ENCODE measurements at places on chromosomes 11 and 22.

DNA sequence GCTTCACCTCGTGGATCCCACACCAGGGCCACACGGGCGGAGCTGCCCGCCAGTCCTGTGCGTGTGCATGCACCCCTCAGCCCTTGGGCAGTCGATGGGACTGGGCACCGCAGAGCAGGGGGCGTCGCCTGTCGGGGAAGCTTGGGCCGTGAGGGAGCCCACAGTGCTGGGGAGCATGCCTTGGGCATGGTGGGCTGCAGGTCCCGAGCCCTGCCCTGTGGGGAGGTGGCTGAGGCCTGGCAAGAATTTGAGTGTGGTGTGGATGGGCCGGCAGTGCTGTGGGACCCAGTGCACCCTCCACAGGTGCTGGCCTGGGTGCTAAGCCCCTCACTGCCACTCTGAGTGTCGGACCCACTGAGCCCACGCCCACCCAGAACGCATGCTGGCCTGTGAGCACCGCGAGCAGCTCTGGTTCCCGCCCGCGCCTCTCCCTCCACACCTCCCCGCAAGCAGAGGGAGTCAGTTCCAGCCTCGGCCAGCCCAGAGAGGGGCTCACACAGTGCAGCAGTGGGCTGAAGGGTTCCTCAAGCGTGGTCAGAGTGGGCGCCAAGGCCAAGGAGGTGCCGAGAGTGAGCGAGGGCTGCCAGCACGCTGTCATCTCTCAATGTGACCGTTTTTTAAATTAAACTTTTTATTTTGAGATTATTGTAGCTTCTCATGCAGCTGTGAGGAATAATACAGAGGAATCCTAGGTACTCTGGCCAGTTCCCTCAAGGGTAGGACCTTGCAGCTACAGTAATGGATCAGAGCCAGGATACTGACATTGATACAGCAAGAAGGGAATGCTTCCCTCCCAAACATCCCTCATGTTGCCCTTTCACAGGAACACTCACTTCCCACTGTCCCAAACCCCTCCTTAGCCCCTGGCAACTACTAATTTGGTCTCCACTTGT, 127.7 kb downstream of the CRYBB2 start:
- DNase-seq, result peak; percentile 62

- no peak for DNase-seq
Measured at GRCh38 chr11:6385046-6385777, 5.1 kb upstream of the SMPD1 start.

DNA sequence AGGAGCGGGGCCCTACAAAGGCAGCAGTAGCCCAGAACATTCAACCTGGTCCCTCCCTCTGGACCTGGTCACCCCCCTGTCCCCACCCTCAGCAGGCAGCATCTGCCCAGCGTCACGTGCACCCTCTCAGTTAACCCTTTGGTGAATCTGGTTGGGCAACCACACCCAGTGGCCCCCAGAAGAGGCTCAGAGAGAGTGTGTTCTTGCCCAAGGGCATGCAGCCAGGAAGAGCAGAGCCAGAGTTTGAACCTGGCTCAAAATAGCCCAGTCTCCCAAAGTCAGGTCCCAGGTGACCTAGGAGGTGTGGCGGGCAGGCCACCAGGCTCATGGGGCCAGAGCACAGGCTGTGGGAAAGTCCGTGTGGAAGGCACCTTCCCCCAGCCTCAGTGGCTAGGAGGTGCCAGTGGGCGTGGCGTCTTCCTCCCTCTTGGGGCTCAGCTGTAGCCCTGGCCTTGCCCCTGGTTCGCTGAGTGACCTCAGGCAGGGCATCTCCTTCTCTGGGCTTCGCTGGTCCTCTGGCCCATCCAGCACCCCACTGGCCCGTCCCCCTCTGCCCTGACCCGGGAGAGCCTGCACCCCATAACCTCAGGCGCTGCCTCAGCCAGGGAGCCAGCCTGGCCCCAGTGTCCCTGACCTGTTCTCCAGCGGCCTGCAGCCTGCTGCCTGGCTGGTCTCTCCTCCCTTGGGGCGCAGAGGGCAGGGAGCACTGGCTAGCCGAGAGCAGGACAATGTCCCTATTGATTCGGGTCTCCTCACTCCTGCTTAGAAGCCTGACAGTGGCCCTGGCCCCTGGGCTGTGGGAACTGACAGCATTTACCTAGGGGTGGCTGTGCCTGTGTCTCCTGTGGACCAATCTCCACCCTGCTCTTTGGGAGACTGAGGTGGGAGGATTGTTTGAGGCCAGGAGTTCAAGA, 7.0 kb downstream of the ALDH3B1 start:
- DNase-seq, result peak; percentile 90

DNA sequence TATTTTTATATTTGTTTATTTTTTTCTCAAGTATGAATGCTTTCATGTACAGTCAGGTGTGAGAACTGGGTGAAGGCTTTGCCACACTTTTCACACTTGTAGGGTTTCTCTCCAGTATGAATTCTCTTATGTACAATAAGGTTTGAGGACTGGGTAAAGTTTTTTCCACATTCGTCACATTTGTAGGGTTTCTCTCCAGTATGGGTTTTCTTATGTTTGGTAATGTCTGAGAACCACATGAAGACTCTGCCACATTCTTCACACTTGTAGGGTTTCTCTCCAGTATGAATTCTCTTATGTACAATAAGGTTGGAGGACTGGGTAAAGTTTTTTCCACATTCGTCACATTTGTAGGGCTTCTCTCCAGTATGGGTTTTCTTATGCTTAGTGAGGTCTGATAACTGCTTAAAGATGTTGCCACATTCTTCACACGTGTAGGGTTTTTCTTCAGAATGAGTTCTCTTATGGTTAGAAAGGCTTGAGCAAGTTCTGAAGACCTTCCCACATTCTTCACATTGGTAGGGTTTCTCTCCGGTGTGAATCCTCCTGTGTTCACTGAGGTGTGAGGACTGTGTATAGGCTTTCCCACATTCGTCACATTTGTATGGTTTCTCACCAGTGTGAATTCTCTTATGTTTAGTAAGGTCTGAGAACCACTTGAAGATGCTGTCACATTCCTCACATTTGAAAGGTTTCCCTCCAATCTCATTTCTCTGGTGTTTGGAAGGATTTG, 19.7 kb downstream of the ZNF195 start:
- no peak for DNase-seq

GRCh38 chr11:46948378-46949131, 12.0 kb downstream of the CSTPP1 start:
- peak; percentile 89 for DNase-seq

- DNase-seq, result no peak
Measured at GRCh38 chr11:72327606-72328005, 83.6 kb upstream of the PHOX2A start.

DNA sequence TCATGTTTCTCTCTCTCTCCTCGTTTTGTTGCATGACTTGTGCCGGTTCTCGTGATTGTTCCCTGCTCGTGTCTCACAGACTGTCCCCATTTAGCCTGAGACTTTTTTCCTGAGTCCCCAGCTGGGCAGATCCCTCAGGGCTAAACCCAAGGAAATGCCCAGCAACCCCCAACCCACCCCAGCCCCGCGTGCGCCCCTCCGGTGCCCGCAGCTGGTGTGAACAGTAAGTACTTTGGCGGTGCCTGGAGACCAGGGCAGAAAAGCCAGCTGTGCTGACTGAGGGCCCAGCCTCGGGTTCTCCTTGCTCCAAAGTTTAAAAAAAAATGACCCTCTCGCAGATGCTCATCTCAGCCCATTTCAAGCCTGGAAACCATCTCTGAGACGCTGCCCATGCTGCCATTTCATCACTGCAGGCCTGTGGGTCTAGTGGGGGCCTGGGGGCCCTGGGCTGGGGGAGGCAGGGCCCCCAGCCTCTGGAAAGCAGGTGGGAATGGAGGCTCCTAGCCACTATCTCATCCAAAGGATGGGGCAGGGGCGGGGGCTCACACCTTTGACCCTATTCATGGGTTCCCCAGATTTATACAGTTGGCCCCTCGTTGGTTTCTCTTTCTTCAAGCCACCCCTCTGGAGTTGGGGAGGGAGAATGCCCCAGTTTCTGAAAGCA, 41.8 kb downstream of the KCNC1 start:
- DNase-seq, result peak; percentile 47

- peak; percentile 49 for DNase-seq
Measured at GRCh38 chr11:70429724-70430521, 31.6 kb downstream of the CTTN start.

- DNase-seq, result no peak
Measured at GRCh38 chr11:128660947-128661346, 32.9 kb upstream of the FLI1 start.

DNA sequence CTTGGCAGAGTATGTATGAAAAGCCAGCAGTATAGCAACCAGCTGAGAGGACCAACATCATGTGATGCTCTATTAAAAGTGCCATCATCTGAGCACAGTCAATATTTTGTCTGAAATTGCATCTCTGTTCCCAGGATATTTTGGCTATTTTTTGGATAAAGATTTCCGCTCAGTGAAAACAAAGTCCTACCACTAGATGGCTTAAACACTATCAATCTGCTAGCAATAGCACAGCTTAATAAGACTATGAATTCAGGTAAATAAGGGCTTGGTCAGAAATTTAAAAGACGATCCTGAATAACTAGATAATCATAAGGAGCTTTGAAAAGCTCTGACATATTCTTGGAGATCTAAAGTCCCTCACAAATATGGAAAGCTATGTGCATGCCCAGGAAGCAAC, 74.4 kb downstream of the MS4A13 start:
- DNase-seq, result no peak

- DNase-seq, result no peak
Measured at GRCh38 chr11:114106047-114106446, 46.5 kb downstream of the ZBTB16 start.

- DNase-seq, result no peak
Measured at GRCh38 chr11:100220801-100221200, 466.3 kb upstream of the ARHGAP42 start.

- peak; percentile 68 for DNase-seq
Measured at GRCh38 chr11:75420224-75421034, 12.6 kb downstream of the KLHL35 start.

GRCh38 chr22:23107487-23108248, 34.1 kb downstream of the RSPH14 start:
- no peak for DNase-seq

- no peak for DNase-seq
Measured at GRCh38 chr11:16098526-16099205, 257.7 kb downstream of the SOX6 start.

DNA sequence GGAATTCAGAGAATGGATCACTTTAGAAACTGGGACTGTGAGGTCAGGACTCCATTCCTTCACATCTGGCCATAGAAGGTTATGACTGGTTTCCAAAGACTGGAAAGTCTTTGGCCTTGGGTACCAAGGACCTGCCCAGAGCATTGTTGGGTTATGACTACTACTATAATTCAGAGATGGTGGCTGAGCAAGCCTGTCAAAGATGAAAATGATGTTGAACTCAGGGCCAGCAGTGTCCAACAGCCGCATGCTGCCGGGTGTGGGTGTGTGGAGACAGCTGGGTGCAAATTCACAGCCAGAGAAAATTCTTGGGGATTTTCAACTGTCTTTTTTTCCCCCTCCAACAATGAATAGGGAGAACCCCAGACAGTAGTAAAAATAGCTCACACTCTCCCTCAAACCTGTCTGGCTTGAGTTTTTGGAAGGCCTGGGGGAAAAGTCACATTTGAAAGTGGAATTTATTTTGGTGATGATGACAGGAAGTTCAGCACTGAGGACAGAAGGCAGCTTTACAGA, 166.8 kb upstream of the NCAM1 start:
- no peak for DNase-seq

- DNase-seq, result no peak
Measured at GRCh38 chr11:45217991-45218390, 68.2 kb downstream of the SYT13 start.

DNA sequence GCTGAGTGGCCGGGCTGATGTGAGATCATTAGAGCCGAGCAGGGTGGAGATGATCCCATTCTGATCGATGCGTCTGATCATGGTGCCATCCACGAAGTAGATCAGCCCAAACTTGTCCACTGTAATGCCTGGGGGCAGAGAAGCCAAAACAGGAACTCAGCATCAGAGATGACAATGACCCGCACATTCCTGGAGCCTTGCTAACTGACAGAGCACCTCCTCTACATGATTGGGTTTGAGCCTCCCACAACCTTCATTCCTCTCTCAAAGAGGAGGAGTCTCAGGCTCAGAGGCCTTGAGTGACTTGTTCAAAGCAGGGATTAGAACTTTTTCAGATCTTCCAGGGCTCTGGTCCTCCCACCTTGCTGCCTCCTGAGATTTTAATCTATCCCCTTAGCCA, 133.7 kb upstream of the NARS2 start:
- DNase-seq, result no peak

DNA sequence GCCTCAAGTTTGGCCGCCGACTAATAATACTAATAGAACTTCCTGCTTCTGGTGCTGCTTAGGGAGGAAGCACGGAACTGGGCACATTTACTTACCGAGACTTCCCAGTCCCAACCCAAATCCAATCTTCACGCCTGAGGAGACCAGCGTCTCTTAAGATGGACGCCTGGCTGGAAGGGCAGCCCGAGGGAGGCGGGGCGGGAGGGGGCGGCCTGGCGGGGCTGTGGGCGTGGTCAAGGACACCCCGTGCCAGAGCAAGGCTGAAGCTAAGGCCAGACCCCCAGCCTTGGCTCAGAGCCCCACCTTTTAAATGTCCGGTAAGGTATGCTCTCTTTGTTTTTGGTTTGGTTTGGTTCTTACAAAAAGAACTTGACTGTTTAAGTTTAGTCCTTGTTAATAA, at the start of gene GDPD4:
TSS of gene GDPD4 (minus strand) at position 177 of the 400 bp plus-strand sequence. CDS start 16,549 bp downstream, outside the sequence.
- no peak for DNase-seq

GRCh38 chr11:8831861-8832260, 79.1 kb upstream of the AKIP1 start:
- no peak for DNase-seq

DNA sequence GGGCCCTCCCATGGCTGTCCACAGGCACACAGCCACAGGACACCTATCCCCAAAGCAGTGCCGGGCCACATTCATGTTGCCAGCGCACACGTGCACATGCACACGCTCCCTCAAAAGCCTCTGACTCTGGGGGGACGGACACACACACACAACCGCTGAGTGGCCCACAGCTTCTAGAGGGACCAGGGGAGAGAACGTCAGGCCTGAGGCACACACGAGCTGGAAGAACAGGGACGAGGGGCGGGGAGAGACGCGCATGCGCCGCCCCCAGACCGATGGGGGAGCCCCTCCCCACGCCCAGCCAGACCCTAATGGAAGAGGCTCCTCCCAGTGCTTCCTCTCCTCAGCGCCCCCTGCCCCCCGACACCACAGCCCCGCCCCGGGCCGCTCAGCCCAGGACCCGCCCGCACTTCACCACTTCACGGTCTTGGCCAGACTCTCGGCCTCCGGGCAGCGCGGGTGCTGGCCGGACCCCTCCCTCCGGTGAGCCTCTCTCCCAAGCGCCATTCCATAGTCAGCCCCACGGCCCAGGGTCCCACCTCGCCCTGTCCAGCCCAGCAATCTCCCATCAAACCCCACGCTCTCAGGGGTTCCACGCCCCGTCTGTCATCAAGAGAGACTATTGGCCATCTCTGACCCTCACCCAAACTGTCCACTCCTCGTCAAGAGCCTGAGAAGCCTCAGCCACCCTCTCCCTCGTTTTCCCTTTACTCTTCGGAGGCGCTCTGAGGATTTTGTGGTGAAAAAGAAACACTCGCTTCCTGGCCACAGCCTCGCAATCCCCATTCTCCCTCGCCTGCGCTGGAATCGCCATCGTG, 11.7 kb downstream of the NRXN2 start:
- peak; percentile 90 for DNase-seq

- DNase-seq, result peak; percentile 18
Measured at GRCh38 chr11:59680287-59681154, 11.7 kb upstream of the PATL1 start.

GRCh38 chr22:40789131-40789530, 30.0 kb downstream of the SLC25A17 start:
- DNase-seq, result no peak

GRCh38 chr11:30025396-30026139, 8.7 kb upstream of the KCNA4 start:
- DNase-seq, result no peak
